ENCODE measurements at places on chromosomes 7 and 10.

DNA sequence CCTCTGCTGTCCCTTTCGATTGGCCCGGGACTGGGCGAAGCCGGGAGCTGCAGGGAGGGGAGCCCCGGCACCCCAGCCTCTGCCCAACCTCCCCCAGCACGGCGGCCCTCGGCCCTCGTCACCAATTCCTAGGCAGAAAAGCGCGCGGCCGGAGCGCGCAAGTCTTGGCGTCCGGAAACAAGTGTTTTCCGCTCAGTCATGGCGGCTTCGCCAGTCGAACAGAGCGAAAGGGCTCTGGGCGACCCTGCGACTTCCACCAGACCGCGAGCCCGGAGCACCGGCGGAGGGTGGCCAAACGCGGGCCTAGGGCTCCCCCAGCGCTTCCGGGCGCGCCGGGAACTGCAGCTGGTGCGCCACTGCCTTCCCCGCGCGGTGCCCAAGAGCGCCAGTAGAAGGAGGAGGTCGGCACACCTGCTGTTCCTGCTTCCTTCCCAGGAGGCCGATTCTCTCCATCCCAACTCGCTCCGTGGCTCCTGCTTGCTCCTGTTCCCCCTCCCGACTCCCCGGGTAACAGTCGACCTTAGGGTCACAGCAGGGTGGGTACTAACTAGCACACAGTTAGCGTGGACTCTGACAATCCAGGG, 729.9 kb downstream of the ZWINT start:
- DNase-seq: peak; percentile 63

DNA sequence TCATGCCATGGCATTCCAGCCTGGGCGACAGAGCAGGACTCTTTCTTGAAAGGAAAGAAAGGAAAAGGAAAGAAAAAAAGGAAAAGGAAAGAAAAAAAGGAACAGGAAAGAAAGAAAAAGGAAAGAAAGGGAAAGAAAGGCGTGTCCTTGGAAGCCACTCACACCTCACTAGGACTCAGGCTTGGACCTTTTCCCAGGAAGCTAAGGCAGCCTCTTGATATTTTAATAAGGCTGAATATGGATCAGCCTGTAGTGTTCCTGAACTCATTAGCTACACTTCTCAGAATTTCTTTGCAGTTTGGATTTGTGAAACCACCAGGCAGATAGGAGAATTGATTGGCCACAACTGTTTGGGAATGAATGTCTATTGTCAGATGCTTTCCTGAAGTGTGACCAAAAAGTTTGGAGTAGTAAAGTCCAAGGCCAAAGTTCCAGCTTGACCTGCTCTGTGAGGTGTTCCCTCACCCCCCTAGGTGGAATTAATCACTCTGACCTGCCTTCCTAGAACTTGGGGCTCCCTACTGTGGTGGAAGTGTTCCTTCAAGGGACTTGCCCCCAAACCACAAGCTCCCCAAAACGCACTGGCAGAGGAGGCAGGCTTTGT, 7.1 kb upstream of the MALSU1 start:
- no peak for DNase-seq

- no peak for DNase-seq
These were observed 56.5 kb downstream of the FIGNL1 start for GRCh38 chr7:50393547-50394252.

DNA sequence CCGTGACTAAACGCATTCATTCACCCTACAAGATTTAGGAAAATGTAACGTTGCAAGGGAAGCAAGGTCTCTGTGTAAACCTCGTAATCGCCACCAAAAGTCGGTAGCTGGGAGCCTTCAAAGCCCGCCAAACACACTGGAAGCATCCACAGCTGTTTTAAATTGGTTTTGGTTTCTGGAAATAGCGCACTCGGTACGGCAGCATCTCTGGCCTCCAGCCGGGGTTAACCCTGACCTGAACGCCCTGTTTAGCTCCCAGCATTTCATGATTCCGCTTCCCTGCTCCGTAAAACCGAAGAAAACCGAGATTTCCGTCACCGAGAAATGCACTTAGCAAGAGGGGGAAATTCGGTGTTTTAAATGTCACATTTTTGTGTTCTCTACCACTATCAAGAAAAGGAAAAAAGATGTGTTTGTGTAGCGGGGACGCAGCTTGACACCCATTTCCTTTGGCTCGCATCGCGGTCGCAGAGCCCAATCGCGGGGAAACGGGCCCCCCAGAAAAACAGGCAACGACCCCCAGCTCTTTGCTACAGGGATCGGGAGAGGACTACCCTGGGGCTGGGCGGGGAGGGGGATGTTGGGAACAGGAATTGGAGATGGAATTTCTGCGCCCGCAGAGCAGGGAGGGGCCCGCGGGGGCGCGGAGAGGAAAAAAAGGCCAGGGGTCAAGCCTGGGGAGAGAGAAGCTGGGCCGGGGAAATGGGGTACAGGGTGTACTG, 646 bp downstream of the SGCE start:
- no peak for DNase-seq

DNA sequence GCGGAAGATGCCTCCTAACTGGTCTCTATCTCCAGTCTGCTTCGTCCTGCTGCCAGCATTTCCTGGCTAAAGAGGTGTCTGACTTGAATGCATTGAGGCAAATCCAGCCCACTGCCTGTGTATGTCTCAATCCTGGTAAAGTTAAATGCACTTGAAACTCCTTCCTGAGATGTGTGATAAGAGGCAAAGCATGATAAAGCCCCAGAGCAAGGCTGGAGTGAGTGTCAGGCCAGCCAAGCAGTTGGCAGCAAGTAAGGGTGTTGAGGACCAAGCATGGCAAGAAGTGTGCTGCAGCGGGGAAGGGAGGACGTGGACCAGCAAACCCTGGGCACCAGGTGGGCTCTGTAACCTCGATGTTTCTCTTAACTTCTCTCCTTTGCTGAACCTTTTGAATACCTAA, 29.1 kb downstream of the LRRC18 start:
- DNase-seq: no peak

- DNase-seq: no peak
These were observed 10.3 kb downstream of the JAKMIP3 start for GRCh38 chr10:132075909-132076577.

GRCh38 chr7:50717181-50717580, 65.5 kb downstream of the GRB10 start:
- DNase-seq: no peak

- no peak for DNase-seq
These were observed 139.0 kb upstream of the ADCY1 start for GRCh38 chr7:45435131-45435530.

GRCh38 chr10:48708144-48708543, 23.5 kb downstream of the WDFY4 start:
- DNase-seq: no peak

- no peak for DNase-seq
These were observed 29.1 kb downstream of the MKX start for GRCh38 chr10:27716521-27716920.

DNA sequence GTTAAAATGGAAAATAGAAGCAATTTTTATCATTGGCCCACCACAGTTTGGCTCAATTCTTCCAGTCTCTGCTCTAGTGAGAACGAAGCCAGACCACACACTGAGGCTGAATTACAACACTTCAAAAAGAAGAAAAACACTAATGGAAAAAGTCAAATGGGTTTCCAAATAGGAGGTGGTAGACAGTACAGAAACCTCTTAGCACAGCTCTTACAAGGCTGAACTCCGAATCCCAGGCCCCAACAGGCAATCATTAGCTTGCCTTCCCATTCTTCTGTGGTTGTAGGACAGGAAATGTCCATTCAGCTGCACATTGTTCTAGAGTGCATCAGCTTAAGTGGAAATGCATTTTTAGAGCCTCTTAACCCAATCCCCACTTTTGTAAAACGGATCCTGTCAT, 115.1 kb upstream of the MEOX2 start:
- no peak for DNase-seq

- no peak for DNase-seq
These were observed 1.3 kb downstream of the SAP25 start for GRCh38 chr7:100572281-100572948.

GRCh38 chr7:29331163-29331562, 136.6 kb downstream of the CHN2 start:
- DNase-seq: no peak

DNA sequence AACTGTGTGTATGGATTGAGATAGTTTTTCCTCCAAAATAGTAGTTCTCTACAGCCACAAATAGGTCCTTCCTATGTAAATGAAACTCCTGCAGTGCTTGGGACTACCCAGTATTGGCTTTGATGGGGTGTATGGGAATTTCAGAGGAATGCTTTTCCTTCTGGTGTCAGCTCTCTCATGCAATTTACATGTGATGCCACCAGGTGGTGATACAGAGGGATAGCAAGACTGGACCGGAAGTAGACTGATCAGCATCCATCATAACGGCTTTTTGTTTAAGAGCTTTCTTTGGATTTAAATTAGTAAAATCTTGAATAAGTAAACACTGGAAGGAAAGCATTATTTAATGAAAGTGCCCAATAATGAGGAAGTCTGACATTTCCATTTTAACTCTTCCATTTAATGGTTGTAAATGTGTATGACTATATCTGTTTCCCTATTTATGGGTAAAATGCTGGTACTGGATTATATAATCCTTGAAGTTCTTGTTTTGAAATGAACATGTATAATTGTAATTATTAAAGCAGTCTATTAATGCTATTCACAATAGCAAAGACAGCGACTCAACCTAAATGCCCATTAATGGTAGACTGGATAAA, 22.7 kb downstream of the DYNC1I1 start:
- DNase-seq: no peak

- DNase-seq: no peak
These were observed 59.7 kb downstream of the HIPK2 start for GRCh38 chr7:139718141-139718540.

DNA sequence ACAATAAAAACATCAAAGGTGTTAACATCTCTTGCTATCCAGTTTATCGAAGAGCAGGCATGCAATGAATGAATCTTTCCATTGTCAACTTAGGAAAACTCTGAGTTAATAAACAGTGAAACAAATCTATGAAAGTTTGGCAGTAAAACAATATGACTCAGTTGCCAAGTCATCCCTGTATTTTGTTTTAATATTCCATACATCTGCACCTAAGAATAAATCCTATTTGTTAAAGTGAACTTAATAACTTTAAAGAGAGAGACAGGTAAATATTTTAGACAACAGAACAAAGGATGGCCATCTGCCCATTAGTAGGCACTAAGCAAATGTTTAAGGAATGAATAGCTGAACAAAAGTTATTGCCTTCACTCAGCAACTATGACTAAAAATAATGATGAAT, 700.5 kb upstream of the CELF2 start:
- DNase-seq: no peak

- peak; percentile 15 for DNase-seq
These were observed 34.3 kb upstream of the PTF1A start for GRCh38 chr10:23157691-23158369.

DNA sequence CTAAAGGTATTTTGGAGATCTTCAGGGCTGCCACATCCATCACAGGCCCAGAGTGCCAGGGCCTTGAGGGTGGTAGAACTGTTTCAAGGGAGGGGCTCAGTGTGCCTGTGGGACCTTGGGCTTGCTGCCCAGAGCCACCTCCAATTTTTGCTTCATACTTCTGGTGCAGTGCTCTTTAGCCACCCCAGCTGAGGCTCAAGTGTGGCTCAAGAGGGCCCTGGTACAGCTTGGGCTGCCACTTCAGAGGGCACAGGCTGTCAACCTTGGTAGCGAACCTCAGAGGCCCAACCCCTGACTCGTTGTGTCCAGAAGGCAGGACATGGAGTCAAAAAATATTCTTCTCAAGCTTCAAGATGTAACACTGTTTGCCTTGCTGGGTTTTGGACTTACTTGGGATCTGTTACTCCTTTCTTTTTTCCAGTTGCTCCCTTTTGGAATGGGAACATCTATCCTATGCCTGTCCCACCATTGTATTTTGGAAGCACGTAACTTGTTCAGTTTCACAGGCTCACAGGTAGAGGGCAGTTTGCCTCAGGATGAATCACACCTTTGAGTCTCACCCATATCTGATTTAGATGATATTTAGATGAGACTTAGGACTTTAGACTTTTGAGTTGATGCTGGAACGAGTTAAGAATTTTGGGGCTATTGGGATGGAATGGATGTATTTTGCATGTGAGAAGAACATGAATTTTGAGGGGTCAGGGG, 224.8 kb downstream of the RPS24 start:
- no peak for DNase-seq

DNA sequence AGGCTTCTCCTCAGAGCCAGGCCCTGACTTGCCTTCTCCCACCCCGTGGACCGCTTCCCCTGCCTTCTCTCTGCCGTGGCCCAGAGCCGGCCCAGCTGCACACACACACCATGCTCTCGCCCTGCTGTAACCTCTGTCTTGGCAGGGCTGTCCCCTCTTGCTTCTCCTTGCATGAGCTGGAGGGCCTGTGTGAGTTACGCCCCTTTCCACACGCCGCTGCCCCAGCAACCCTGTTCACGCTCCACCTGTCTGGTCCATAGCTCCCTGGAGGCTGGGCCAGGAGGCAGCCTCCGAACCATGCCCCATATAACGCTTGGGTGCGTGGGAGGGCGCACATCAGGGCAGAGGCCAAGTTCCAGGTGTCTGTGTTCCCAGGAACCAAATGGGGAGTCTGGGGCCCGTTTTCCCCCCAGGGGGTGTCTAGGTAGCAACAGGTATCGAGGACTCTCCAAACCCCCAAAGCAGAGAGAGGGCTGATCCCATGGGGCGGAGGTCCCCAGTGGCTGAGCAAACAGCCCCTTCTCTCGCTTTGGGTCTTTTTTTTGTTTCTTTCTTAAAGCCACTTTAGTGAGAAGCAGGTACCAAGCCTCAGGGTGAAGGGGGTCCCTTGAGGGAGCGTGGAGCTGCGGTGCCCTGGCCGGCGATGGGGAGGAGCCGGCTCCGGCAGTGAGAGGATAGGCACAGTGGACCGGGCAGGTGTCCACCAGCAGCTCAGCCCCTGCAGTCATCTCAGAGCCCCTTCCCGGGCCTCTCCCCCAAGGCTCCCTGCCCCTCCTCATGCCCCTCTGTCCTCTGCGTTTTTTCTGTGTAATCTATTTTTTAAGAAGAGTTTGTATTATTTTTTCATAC, 38.0 kb downstream of the LIMK1 start:
- no peak for DNase-seq

- DNase-seq: no peak
These were observed 13.1 kb upstream of the ZMIZ2 start for GRCh38 chr7:44735403-44736165.

GRCh38 chr10:52785418-52785817, 12.8 kb upstream of the MBL2 start:
- DNase-seq: no peak

GRCh38 chr10:31288001-31288400, 31.0 kb upstream of the ZEB1 start:
- DNase-seq: no peak

GRCh38 chr7:116148626-116149025, 61.7 kb upstream of the TES start:
- DNase-seq: no peak

GRCh38 chr7:112566442-112567324, 85.9 kb downstream of the LSMEM1 start:
- no peak for DNase-seq

Measured in right renal cortex interstitium (tissue), 3 donors.